ENCODE measurements at places on chromosomes 13 and 19.
A peak's percentile ranks its signal among the peaks of the same experiment; 100 is the strongest.

DNA sequence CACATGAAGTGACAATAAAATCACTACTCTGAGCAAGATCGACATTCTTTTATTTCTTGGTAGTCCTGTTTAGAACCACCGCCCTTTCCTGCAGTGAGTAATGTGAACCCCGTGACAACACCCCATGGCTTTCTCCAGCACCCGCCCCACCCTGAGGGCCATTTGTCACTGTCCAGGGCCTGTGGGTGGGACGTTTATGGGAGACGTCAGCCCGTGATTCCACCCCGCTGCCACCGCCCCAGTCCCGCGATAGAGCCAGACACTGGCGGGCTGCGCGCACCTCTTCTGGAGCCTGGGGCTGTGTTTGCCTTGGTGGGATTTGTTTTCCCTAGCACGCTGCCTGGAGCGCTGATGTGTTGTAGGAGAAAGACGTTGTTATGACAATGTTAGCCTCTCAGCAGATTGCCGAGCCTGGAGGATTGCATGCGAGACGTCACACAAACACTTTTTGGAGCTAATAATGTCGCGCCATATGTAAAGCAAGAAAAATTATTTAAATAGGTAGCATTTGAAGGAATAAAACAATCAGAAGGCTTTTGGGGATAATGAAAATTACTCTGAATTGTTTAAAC, 263.7 kb downstream of the TEX29 start:
- DNase-seq: no peak

GRCh38 chr19:46867170-46867569, 6.4 kb downstream of the ARHGAP35 start:
- DNase-seq: no peak

DNA sequence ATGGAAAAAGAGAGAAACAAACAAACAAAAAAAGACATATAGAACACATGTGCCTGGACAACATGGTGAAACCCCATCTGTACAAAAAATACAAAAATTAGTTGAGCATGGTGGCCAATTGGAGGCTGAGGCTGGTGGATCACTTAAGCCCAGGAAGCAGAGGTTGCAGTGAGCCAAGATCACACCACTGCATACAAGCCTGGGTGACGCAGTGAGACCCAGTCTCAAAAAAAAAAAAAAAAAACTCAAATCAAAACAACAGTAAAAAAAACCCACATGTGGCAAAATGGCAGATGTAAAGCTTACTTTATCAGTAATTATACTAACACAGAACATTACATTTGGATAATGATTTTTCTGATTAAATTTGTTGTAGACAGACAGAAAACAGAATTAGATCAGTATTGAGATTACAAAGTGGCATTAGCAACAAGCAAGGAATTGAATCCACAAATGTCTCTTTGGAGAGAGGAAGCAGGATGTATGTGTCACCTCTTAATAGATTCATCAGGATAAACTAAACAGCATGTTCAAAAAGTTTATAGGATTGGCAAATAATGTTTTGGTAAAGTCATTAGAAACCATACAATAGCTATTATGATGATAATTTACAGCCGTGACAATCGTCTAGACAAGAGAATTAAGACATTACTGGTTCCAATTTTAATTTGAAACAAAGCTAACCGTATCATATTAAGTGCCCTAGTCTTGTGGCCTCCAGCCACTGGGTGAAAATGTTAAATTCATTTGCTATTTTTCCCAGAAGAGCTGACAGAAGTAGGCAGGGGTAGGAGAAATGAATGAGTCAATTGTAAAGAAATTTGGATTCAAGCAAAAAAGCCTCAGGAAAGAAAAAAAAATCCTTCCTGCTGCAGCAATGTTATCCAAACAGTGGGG, 206.0 kb downstream of the FGF14 start:
- no peak for DNase-seq

GRCh38 chr19:45439569-45440258, 16.0 kb upstream of the ERCC1 start:
- peak; percentile 12 for DNase-seq

- DNase-seq: no peak
These were observed 6.8 kb downstream of the HSPH1 start for GRCh38 chr13:31154939-31155338.

- DNase-seq: no peak
These were observed 13.5 kb upstream of the ZNF563 start for GRCh38 chr19:12346896-12347295.

DNA sequence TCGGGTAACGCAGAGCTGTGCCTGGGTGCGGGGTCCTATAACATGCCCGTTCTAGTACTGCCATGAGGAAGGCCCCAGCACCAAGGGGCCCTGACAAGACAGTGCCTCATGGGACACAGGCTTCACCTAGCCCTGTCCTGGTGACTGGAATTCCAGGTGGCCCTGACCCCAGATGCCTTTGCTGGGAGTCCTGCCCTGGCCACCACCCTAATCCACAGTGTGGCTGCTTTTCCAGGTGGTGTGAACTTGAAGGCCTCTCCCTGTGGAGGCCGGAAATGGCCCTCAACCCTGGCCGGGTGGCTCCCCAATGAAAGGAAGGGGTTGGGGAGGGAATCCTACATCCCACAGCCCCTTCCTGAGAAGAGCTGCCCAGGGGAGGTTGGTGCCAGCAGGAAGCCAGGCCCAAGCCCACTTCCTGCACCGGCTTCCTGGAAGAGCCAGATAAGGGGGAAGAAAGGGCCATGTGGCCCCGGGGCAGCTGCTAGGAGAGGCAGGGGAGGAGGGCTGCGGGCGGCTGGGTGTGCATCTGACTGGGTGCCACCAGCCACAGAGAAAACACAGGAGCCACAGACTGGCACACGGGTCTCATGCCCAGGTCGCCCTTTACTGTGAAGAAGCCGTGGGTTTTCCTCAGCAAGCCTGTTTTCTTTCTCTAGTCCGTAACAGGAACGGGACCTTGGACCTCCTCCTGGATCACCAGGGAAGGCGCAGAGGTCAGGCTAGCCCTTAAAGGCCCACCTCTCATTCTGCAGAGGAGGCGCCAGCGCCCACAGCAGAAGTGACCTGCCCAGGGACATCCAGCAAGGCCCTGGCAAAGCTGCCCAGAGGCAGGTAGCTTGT, 4.7 kb downstream of the LSM4 start:
- DNase-seq: no peak

GRCh38 chr19:40567040-40567749, 9.5 kb upstream of the SHKBP1 start:
- no peak for DNase-seq

GRCh38 chr13:79874396-79875360, 393.7 kb downstream of the NDFIP2 start:
- DNase-seq: no peak

DNA sequence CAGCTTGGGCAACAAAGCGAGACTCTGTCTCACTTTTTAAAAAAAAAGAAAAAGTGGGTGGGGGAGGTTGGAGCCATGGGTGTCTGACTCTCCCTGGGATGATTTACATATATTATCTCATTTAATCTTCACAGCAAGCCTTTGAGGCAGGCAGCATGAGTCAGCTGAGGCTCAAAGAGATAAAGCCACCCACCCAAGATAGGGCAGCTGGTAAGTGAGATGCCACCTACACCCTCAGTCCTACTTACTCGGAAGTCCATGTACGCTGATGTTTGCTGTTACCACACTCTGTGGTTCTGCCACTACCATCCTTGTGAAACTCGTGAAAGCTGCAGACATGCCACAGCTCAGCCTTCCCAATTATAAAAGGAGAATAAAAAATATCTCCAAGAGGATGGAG, 142.0 kb upstream of the TSHZ3 start:
- DNase-seq: no peak

DNA sequence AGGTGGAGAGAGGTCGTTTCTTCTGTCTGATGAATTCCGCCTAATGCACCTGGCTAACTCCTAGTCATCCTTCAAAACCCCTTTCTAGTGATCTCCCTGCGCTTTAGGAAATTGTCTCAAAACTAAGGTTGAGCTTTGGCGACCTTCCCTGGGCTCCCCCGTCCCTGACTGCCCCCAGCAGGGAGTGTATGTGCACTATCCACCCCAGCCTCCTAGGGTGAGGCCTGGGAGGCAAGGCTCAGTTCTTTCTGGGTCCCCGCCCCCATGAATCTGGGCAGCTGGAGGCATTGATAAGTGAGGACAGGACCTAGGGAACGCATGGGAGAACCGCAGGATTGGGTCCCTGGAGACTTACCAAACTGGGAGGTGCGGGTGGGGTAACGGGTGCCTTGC, 378 bp downstream of the TLE6 start:
- DNase-seq: no peak

DNA sequence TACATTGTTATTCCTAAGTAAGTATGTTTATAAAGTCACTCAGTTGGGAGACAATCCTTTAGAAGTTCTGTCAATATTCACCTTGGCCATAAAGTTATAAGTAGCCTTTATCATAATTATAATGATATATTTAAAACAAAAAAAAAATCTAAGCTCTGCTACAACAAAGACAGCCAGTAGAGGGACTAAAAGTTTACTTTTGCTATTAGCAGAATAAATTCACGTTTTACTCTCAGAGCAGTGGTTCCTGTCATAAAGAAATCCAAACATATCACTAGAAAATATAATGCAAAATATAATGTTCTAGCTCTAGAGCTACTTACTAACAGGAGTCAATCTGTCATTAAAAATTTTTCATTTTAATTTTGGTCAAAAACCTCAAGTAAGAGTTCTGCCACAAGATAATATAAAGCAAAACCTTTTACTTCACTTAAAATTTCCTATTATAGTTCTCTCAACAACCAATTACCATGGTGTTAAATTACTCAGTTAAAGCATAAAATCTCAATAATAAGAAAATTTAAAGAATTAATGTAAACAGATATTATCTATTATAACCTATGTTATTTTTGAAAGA, 17.7 kb downstream of the INTS6 start:
- DNase-seq: no peak

GRCh38 chr19:41597600-41598041, 21.7 kb downstream of the CEACAM21 start:
- peak; percentile 34 for DNase-seq

DNA sequence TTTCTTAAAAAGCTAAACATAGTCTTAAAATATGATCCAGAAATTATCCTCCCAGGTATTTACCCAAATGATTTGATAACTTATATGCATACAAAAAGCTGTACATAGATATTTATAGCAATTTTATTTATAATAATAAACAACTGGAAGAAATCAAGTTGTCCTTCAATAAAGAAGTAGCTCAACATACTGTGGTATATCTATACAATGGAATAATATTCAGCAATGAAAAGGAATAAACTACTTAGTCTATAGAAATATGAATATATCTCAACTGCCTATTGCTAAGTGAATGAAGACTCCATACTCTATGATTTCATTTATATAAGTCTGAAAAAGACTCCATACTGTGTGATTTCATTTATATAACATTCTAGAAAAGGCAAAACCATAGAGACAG, 47.1 kb upstream of the SLAIN1 start:
- DNase-seq: no peak

DNA sequence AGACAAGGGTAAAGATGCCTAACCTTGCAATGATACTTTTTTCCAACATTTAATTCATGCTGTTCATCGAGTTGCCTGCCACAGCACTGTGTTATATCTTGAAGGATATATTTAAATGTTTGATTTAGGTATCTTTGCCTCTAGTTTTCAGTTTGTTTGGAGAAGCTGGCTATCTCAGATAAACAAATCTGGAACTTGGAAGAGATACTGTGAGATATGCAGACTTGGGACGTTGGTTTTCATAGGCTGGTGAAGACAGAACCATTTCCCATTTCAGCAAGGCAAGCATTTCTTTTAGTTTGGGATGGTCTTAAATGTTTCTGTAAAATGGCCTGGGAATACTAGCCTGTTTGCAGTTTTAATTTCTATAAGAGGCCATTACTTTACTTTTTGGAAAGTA, 3.3 kb downstream of the RNASEH2B start:
- no peak for DNase-seq

DNA sequence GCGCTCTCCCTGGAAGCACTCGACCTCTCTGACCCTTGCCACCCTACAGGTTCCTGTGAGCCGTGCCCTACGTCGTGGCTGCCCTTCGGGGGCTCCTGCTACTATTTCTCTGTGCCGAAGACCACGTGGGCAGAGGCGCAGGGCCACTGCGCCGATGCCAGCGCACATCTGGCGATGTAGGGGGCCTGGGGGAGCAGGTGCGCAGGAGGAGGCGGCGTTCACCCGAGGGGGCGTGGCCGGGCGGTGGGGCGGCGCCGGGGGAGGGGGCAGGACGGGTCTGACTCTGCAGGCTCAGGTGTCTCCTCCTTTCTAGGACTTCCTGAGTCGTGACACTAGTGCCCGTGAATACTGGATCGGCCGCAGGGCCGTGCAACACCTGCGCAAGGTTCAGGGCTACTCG, 26.4 kb downstream of the CLEC4M start:
- no peak for DNase-seq

- DNase-seq: no peak
These were observed 2.5 kb upstream of the TMEM59L start for GRCh38 chr19:18610245-18610555.

DNA sequence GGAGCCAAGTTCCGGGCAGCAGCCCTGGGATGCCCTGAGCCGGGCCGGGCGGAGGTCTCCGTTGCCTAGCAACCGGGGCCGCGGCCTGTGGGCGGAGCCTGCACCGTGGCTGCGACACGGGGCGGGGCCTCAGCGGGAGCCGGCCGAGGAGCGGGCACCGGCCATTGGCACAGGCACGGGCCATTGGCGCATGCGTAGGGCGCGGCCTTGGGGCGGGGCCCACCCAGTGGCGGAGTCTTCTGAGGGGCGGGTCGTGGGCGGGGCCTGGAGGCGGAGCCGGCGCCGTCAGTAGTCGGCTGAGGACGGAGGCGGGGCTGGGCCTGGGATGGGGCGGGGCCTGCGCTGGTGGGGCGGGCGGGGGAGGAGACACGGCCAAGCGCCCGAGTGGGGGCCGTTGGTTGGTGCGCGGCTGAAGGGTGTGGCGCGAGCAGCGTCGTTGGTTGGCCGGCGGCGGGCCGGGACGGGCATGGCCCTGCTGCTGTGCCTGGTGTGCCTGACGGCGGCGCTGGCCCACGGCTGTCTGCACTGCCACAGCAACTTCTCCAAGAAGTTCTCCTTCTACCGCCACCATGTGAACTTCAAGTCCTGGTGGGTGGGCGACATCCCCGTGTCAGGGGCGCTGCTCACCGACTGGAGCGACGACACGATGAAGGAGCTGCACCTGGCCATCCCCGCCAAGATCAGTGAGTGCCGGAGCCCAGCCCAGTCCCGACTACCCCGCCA, at the start of gene IZUMO4:
Gene IZUMO4 (plus strand): TSS at position 436 of the 723 bp plus-strand sequence. CDS start 31 bp downstream, at position 467.
- peak; percentile 80 for DNase-seq

DNA sequence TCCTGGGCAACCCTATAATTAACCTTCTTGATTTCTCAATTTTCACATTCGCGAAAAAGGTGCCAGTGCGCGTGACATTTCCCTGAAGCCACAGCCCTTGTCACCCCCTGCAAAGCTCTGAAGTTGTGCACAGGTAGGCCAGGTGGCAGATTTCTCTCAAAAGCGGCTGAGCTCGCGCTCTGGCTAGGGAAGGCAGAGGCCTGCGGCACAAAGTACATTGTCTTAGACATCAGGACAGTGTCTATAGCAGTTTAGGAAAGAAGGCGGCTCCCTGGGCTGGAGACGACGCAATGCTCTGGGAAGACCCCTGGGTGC, 42.9 kb upstream of the ZNF14 start:
- no peak for DNase-seq

- DNase-seq: no peak
These were observed 11.5 kb downstream of the CCDC124 start for GRCh38 chr19:17944301-17944700.

Measured in SHP77 treated with DMSO at 0.1 percent for 48 hours (cell line).